Occipital lobe (tissue), 3 donors: ENCODE measurements at places on chromosomes 12 and 14. TPM values are rescaled to one million over a fixed set of nuclear protein-coding genes. Genes with fewer than 3 reads are reported as not detected.

GRCh38 chr14:65210118-65210821 lies 108.0 kb upstream of the MAX start:
- DNase-seq: no peak

DNA sequence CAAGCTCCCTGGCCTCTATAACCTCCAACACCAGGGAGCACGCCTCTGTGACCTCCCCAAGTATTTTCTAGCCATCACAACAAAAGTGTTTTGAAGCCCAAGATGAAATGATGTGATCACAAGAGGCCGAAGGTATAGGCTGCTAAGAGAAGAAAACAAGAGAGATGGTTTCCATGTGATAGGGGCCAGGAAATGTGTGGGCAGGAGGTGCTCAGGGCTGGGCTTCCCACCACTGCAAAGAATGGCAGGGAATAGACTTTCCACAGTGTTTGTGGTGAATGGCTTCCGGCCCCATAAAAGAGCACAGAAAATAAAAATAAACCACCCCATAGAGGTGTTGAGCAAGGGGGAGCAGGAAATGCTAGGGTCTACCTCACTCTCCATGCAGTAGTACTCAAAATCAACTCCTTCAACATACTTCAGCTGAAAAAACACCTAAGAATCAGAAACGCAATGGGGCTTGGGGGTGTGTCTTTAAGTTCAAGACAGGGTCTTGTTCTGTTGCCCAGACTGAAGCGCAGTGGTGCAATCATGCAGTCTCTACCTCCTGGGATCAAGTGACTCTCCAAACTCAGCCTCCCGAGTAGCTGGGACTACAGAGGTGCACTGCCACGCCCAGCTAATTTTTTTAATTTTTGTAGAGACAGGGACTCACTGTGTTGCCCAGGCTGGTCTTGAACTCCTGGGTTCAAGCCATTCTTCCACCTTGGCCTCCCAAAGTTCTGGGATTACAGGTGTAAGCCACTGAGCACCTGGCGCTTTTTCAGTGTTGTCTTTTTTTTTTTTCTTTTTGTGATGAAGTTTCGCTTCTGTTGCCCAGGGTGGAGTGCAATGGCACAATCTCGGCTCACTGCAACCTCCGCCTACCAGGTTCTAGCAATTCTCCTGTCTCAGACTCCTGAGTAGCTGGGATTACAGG lies 27.1 kb downstream of the DAD1 start:
- no peak for DNase-seq

DNA sequence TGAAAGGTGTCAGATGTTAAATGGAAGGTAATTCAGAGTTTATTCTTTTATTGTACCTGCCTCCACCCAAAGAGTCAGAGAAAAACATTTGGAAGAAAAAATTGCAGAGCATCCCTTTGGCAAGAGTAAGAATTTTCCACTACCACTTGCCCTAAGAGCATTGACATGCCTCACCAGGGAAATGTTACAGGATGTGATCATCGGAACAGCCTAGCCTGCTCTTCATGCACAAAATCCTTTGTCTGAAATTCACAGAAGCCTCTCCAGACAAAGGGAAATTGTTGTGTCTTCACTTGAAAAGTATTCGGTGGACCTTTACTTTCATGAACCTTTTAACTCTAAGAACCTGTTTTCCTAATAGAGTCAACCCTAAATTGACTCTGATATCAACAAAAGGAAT lies 36.9 kb downstream of the ATP2A2 start:
- DNase-seq: no peak

- no peak for DNase-seq
These were observed 41.3 kb upstream of the HIF1A start for GRCh38 chr14:61654026-61654425.

DNA sequence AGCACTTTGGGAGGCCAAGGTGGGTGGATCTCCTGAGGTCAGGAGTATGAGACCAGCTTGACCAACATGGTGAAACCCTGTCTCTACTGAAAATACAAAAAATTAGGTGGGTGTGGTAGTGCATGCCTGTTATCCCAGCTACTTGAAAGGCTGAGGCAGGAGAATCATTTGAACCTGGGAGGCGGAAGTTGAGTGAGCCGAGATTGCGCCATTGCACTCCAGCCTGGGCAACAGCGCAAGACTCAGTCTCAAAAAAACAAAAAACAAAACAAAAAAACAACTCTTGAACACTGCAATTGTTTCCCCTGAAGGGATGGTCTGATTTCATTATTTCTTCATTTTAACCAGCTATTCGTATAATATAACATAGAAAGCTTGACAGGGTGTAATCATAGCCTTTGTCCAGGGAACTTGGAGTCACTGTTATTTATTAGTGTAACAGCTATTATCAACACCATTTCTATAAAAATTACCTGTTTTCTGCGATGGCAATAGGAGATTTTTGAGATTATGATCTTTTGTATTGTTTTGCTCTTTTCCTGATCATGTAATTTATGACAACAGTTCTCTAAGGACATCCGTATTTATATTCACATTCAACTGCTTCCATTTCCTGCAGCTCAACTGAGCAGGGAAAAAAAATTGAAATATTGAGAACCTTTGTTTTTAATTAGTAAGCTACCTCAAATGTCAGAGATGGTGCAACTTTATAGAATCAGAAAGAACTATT lies 94.7 kb downstream of the DIP2B start:
- no peak for DNase-seq

DNA sequence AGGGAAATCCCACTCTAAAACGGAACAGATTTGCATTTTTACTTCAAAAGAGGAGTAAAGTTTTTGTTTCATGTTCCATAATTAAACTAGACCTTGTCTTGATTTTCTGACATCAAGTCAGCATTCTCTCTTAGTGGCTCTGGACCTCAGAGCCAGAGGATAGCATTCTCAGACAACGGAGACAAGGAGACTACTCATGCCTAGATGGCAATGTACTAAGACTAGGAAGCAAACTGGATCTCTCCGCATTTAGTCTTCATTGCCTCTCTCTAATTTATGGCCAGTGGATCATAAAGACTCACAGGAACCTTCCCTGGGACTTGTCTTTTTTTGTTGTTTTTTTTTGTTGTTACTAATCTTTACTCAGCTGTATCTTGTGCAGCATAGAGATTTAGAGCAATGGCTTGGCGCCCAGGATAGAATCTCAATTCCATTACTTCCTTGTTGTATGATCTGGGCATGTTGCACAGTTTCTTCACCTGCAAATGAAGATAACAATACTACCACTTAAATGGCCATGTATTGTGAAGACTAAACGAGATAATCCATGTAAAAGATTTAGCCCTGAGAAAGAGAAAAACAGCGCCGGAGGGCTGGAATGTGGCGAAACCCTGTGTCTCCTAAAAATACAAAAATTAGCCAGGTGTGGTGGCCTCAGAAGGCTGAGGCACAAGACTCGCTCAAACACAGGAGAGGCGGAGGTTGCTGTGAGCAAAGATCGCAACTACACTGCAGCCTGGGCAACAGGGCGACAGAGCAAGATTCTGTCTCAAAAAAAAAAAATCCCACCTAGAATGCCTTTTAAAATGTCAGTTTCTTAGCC lies 4.0 kb upstream of the GEMIN2 start:
- DNase-seq: no peak

GRCh38 chr12:119696943-119697342 lies 29.0 kb downstream of the PRKAB1 start:
- DNase-seq: no peak

- no peak for DNase-seq
These were observed 34.6 kb downstream of the PTPRO start for GRCh38 chr12:15356951-15357364.

GRCh38 chr12:116954710-116955381 lies 44.1 kb downstream of the FBXW8 start:
- DNase-seq: no peak

- no peak for DNase-seq
These were observed 878.9 kb upstream of the SEL1L start for GRCh38 chr14:82412545-82412944.

DNA sequence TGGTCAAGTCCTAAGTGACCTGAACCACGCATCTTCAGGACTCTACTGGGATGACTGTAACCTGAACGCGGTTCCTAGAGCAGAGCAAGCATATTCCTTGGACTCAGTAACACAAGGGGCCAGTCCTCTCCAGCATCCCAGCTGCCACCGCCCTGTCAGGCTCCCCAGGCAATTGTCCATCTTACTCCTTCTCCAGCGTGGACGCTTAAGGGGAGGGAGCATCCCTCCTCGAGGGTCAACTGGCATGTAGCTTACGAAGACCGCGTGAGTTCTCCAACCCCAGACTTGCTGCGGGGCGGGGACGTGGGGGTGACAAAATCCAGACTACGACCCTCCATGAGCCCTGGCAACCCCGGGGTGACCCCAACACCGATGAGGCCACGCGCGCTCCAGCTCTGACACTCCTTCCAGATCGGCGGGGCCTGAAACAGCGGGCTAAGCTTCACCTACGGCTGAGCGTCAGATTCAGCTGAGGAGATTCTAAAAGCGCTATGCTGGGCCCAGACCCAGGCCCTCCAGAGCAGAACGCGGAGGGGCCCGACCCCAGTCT lies 846 bp upstream of the MTHFD1 start:
- DNase-seq: no peak

DNA sequence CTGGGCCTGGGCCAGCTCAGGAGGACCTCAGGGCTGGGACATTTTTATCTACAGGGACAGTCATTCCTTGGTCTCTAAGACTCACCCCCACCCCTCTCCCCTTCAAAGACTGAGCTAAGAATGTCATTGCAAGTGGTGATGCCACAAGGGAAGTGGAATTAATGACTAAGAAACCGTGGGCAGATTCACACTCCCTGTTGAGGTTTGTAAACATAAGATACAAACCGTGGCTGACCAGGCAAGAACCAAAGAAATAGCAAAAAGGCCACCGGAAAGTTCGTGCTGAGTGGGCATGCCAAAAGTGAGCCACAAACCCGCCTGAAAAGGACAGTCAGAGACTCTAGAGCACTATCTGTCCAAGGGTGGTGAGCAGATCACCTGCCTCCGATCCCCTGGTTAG lies 25.7 kb downstream of the NUAK1 start:
- DNase-seq: no peak

DNA sequence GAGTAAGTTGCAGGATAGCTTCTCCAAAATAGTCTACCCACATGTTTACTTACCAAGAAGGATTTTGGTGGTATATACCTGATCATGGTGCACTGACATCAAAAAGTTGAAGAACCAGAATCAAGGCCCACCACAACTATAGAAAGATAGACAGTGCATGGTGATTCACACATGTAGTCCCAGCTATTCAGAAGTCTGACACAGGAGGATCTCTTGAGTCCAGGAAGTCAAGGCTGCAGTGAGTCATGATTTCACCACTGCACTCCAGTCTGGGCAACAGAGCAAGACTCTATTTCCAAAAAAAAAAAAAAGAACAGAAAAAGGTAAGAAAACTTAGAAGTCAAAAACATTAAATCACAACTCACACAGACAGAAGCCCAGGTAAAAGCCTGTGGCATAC lies 422.2 kb upstream of the FOXG1 start:
- DNase-seq: no peak

- DNase-seq: no peak
These were observed 107.0 kb downstream of the MGST1 start for GRCh38 chr12:16454481-16454880.

DNA sequence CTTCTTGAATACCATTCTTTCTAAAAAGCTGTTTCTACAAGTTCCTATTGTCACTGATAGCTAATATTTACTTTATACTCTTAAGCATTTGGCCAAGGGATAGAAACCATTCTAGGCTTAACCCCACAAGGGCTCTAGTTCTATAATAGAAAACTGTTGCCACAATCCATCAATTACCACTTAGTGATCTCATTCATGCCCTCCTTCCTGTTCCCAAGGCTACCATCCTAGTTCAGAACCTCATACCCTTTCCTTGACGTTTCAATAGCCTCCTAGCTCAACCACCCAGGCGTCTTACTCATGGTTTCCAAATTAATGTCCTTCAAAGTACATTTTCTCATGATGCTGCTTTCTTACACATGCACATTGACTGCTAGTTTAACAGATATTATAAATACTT lies 493.5 kb downstream of the NAV3 start:
- DNase-seq: no peak

The KIAA0586 gene
- total RNA-seq: 26.7 TPM

The SLC17A8 gene
- total RNA-seq: 1.2 TPM

The PYGL gene
- total RNA-seq: 9.4 TPM
